Endodermal cell (in vitro differentiated cells): ENCODE measurements at places on chromosomes 5 and 9. TPM values are rescaled to one million over a fixed set of nuclear protein-coding genes. Genes with fewer than 3 reads are reported as not detected.

GRCh38 chr5:147869112-147869511, 9.4 kb upstream of the SCGB3A2 start:
- DNase-seq: peak; percentile 87

GRCh38 chr5:25064306-25064705, 419.5 kb upstream of the CDH10 start:
- DNase-seq: no peak

DNA sequence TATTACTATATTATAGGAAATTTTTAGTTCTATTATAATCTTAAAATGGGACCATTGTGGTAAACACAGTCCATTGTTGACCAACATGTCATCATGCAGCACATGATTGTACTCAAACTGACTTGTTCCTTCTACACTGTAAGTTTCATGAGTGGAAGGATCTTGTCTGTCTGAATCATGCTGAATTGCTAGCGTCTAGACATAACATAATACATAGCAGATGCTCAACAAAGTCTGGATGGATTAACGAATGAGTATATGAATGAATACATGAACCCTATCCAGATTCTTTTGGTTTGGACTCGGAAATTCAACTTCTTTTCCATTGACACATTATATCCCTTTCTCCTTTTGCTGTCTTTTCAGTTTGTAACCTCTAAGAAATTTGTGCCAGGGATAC, 429.2 kb upstream of the SGCD start:
- DNase-seq: no peak

- DNase-seq: no peak
Observed at GRCh38 chr5:160174290-160174689, 55.0 kb upstream of the FABP6 start.

DNA sequence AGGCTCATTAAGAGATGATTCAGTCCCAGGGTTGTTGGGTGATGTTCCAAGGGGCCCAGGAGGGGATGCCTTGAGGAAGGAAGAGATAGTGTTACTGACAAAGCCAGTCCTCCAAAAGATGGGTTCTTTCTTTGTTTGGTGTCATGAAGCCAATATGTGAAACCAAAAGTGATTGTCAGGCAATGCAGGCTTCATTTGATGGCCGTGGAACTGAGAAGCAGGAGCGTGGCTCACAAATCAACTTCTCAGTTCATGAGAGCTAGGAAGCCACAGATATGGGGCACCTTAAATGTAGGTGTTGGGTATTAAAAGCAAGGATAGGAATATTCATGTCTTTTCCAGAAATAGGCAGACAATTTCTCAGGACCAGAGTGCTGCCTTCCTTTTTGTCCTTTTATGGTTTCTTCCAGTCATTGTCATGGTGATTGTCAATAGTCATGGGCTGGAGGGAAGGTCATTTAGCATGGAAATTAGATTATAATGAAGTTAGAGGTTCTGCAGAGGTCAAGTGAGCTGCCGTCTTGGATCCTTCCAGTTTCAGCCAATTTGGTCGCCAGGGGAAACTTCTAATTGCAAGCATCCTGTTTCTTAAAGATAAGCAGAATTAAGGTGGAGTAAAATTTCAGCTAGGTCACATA, 393.0 kb downstream of the NTRK2 start:
- DNase-seq: peak; percentile 13

- no peak for DNase-seq
Observed at GRCh38 chr9:25891527-25891926, 213.3 kb upstream of the TUSC1 start.

- peak; percentile 8 for DNase-seq
Observed at GRCh38 chr5:176184608-176185132, 53.6 kb upstream of the SIMC1 start.

- DNase-seq: peak; percentile 97
Observed at GRCh38 chr9:89000973-89001916, 10.0 kb downstream of the S1PR3 start.

GRCh38 chr5:16970260-16970659, 34.2 kb upstream of the MYO10 start:
- no peak for DNase-seq

DNA sequence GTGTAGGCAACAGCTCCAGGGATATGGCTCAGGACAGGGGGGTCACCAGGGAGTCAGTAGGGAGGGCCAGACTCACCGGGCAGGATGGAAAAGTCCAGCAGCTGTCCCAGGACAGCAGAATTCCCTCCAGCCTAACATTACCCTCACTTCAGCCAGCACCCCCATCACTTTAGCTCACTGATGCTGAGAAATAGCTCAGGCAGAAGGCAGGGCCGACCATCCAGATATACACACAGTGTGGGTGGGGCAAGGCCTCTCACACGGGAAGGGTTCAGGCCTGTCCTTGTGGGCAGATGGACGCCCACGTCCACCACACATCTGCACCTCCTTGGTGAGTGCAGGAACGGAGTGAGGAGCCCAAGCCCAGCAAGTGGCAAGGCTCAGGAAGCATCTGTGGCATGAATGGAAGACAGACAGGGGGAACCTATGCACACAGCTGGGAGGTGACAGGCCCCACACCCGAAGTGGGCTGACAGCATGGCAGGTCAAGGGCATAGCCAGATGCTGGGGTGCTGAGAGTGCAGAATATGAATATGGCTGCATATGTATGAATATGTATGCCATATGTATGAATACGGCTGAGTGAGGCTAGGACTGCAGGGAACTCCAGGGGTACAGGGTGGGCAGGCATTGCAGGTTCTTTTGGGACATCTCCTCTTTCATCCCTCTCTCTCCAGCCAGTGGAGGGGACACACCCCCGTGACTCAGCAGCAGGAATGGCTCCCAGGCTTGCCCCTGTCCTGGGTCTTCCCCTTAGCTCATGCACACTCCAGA, 17.0 kb downstream of the BICD2 start:
- no peak for DNase-seq

The MARCOL gene
- total RNA-seq: not detected in 2 replicates

The ORM2 gene
- total RNA-seq: 0.56 and 0.59 TPM in 2 replicates

The GABRA6 gene
- total RNA-seq: not detected in 2 replicates

The CCL27 gene
- not detected in 2 replicates for total RNA-seq
